Activated CD4-positive, CD25-positive, alpha-beta regulatory T cell (primary cell): ENCODE measurements at places on chromosomes 7 and 10.

GRCh38 chr7:23529262-23529859, 2.4 kb downstream of the TRA2A start:
- no peak for DNase-seq

- no peak for DNase-seq
Measured at GRCh38 chr7:123798532-123799188, 46.3 kb upstream of the HYAL4 start.

DNA sequence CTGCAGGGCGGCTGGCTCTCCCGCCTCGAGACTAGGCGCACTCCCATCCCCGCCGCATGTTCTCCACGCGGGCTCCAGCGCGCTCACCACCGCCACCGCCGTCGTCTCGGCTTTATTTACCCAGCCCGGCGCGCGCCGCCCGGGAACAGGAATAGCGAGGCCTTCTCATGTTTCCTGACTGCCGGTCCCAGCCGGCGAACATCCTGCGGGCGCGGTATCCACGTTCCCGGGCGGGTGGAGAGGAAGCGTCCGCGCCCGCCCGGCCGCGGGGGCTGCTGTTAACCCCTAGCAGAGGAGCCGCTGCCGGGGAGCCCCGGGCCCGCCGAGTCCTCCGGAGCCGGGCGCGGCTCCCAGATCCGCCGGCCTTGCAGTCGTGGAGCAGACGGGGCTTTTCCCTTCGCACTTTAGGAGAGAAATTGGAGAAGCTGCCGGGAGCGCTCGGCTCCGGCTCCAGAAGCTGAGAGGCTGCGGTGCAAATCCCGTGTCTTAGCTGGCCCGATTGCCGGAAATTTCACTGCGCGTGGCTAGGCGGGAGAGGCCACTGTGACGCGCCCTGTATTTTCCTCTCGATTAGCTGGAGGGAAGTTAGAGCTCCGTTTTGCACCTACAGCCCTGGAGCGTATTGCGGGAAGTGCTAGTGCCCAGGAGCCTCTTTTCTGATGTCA, at the start of gene MKX:
Gene MKX, minus strand, starts transcription at position 88 of the 665 bp plus-strand sequence. CDS start 2,404 bp downstream, outside the sequence.
- DNase-seq = no peak

DNA sequence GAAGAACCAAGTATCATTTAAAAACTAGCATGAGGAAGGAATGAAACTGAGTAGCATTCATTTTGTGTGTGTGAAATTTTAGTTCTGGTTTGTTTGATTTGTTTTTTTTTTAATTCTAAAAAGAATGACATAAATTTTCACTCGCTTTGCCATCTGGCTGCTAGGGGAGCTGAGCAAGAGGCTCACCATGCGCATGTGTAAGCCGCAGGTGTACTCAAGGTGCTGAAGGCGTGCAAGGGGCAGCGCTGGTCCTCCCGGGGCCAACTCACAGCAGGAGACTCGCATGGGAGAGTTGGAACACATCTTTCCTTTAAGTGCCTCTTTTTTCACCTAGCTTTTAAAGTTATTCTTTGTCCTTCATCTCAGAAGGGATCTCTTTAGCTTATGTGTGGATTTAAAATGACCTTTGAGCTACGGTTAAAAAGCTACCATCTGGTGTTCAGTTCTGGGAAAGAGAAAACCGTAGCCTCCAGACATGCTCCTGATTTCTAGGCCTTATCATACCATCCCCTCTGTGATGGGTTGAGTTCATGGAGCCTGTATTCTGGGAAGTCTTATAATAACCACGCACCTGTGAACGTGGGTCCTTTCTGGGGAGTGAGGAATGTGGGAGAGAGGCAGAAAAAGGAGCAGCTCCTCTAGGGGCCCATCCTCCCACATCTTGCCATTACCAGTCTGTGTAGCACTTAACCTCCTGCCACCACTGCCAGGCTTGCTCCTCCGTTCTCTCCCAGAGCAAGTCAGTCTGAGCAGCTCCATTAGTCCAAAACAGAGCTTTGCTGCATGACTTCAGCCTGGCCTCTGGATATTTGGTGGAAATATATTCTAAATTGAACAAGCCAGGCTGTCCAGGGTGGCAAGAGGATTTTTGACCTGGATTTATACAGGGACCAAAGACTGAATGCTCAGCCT, 61.9 kb downstream of the KLHDC10 start:
- no peak for DNase-seq
